Occipital lobe (tissue), 3 donors: ENCODE measurements at places on chromosomes 12 and 14. TPM values are rescaled to one million over a fixed set of nuclear protein-coding genes. Genes with fewer than 3 reads are reported as not detected.

GRCh38 chr12:90086281-90086680, 377.6 kb upstream of the ATP2B1 start:
- DNase-seq = no peak

- no peak for DNase-seq
Measured at GRCh38 chr14:38261620-38262019, 5.7 kb upstream of the CLEC14A start.

DNA sequence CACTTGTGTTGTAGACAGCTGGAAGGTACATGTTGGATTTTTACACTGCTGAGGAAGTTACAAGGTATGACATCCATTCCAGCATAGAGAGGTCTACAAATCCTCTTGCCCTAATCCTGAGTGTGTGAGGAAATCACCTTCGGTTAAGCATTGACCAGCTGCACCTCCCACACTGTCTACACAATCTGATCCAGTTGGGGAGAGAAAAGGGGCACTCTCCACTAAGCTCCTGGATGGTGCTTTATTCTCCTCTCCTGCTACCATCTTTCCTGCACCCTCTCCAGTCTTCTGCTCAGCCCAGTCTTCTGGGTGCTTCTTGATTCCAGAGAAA, at the start of gene OR6J1:
TSS of gene OR6J1 (minus strand) at position 48 of the 331 bp plus-strand sequence. CDS start 9,541 bp downstream, outside the sequence.
- no peak for DNase-seq

KRT85 gene
- not detected for total RNA-seq

GRCh38 chr14:93903342-93904184, 23.6 kb upstream of the FAM181A start:
- DNase-seq = no peak

GRIP1 gene
- total RNA-seq = 104 TPM

GRCh38 chr12:131221957-131222328, 268.2 kb downstream of the ADGRD1 start:
- DNase-seq = no peak

MANSC4 gene
- total RNA-seq = 0.47 TPM
